ENCODE measurements at places on chromosomes 3 and 15. TPM values are rescaled to one million over a fixed set of nuclear protein-coding genes. Genes with fewer than 3 reads are reported as not detected.

MEIS2 gene
- 79.8 TPM for polyA plus RNA-seq

VPS18 gene
- 19.3 TPM for polyA plus RNA-seq

FEZF2 gene
- not detected for polyA plus RNA-seq

SAMMSON gene
- polyA plus RNA-seq: 0.75 TPM

RETNLB gene
- polyA plus RNA-seq: not detected

B4GALT4 gene
- polyA plus RNA-seq: 18.8 TPM

SI gene
- polyA plus RNA-seq: not detected

FOXB1 gene
- polyA plus RNA-seq: 0.03 TPM

C3orf22 gene
- not detected for polyA plus RNA-seq

TLR9 gene
- 0.33 TPM for polyA plus RNA-seq

ST8SIA2 gene
- 0.06 TPM for polyA plus RNA-seq

CFAP100 gene
- not detected for polyA plus RNA-seq

FBXO40 gene
- not detected for polyA plus RNA-seq

EFCC1 gene
- polyA plus RNA-seq: 4.3 TPM

DNAH1 gene
- 2.2 TPM for polyA plus RNA-seq
